ENCODE measurements at places on chromosomes 13 and 19.
A peak's percentile ranks its signal among the peaks of the same experiment; 100 is the strongest.

DNA sequence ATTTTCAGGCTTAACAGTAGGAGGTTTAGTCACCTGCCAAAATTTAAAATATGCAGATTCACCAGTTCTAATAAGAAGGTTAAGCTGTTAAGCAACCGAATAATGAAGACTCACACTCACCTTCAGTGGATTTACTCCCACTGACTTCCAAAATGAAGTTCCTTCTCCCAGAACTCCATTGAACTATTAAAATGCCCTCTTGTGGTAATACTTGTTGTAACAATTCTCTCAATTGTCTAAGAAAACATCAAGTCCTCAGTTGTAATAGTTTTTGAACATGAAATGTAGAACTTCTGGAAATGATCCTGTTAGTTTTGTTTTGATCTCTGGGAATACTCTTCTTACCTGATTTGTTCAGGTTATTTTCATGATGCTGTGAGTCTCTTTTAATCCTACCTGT, 522.0 kb upstream of the ATXN8OS start:
- DNase-seq = no peak
- H3K4me3 ChIP-seq = no peak overlapping the region
- H3K4me1 ChIP-seq = no peaks in the 10 kb centered on the region
- H3K27me3 ChIP-seq = no peaks in the 10 kb centered on the region
- no peaks in the 10 kb centered on the region for H3K36me3 ChIP-seq

GRCh38 chr13:97121894-97122293, 100.2 kb upstream of the MBNL2 start:
- H3K36me3 ChIP-seq = peaks cover 5% of the 10 kb centered on the region
- peaks cover 58% of the 10 kb centered on the region for H3K27me3 ChIP-seq
- no peak overlapping the region for H3K27ac ChIP-seq

DNA sequence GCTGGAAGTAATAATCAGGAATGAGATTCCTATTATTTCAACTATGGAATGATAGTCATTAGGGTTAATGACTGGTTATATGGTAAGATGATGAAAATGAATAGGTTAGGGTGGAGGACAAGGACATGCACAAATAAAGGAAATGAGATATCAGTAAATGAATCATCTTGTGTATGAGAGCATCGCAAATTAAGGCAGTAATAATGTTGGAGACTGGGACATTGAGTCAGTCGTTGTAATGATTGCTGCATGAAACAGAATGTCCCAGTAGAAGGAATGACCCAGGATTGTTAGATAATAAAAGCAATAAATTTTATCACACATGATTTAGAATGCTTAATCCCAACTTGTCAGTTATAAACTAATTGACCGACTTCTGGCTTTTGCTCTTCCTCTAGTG, 1733.7 kb upstream of the PCDH20 start:
- H3K4me1 ChIP-seq = no peaks in the 10 kb centered on the region
- no peaks in the 10 kb centered on the region for H3K27me3 ChIP-seq
- H3K36me3 ChIP-seq = no peaks in the 10 kb centered on the region
- H3K4me3 ChIP-seq = no peak overlapping the region

GRCh38 chr13:25177636-25178035, 5.5 kb upstream of the AMER2 start:
- no peaks in the 10 kb centered on the region for H3K4me1 ChIP-seq
- H3K27me3 ChIP-seq = peaks cover 95% of the 10 kb centered on the region
- no peak overlapping the region for H3K4me3 ChIP-seq
- no peak for DNase-seq
- no peak overlapping the region for H3K27ac ChIP-seq

- H3K4me1 ChIP-seq = no peaks in the 10 kb centered on the region
- DNase-seq = no peak
- H3K27ac ChIP-seq = no peak overlapping the region
- no peaks in the 10 kb centered on the region for H3K36me3 ChIP-seq
- H3K27me3 ChIP-seq = no peaks in the 10 kb centered on the region
Measured at GRCh38 chr13:22505489-22505888, 675.3 kb upstream of the SGCG start.

GRCh38 chr19:38199340-38199739, 24.7 kb downstream of the DPF1 start:
- no peak for DNase-seq
- no peak overlapping the region for H3K4me3 ChIP-seq
- no peaks in the 10 kb centered on the region for H3K27me3 ChIP-seq

GRCh38 chr19:33659835-33660234, 38.1 kb downstream of the CHST8 start:
- H3K4me3 ChIP-seq = no peak overlapping the region
- H3K4me1 ChIP-seq = no peaks in the 10 kb centered on the region
- no peaks in the 10 kb centered on the region for H3K36me3 ChIP-seq
- H3K27ac ChIP-seq = no peak overlapping the region

DNA sequence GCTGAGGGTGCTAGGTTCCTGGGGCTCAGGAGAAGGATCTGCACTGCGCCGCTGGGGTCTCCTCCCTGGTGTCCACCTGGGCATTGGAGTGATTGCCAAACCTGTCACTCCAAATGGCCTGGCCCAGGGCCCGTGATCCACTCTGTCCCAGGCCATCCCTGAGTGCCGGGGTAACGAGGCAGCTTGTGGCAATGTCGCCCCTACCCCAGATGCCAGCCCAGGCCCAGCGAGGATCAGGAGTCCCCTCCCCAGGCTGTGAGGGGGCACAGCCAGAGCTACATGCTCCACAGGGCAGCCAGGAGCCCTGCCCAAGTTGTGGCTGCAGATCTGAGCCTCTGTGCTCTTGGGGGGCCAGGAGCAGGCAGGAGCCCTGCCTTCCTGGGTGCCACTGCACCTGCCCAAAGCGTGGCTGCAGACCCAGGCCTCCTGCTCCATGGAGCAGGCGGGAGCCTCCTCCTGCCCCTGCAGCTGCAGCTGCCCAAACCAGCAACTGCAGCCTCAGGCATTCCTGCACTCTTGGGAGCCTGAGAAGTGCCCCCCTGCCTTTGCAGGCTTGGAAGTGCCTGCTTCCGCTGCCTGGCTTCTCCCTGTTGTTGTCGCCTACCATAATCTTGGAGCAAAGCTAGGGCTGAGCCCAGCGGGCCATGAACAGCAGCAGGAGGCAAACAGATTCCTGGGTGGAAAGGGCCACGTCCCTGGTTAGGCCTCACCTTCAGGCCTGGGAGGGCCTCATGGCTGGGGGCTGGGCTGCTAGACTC, 4.6 kb downstream of the IGFL4 start:
- no peaks in the 10 kb centered on the region for H3K36me3 ChIP-seq
- H3K27me3 ChIP-seq = peaks cover 79% of the 10 kb centered on the region
- no peak for DNase-seq
- no peak overlapping the region for H3K27ac ChIP-seq
- no peak overlapping the region for H3K4me3 ChIP-seq
- H3K4me1 ChIP-seq = no peaks in the 10 kb centered on the region

DNA sequence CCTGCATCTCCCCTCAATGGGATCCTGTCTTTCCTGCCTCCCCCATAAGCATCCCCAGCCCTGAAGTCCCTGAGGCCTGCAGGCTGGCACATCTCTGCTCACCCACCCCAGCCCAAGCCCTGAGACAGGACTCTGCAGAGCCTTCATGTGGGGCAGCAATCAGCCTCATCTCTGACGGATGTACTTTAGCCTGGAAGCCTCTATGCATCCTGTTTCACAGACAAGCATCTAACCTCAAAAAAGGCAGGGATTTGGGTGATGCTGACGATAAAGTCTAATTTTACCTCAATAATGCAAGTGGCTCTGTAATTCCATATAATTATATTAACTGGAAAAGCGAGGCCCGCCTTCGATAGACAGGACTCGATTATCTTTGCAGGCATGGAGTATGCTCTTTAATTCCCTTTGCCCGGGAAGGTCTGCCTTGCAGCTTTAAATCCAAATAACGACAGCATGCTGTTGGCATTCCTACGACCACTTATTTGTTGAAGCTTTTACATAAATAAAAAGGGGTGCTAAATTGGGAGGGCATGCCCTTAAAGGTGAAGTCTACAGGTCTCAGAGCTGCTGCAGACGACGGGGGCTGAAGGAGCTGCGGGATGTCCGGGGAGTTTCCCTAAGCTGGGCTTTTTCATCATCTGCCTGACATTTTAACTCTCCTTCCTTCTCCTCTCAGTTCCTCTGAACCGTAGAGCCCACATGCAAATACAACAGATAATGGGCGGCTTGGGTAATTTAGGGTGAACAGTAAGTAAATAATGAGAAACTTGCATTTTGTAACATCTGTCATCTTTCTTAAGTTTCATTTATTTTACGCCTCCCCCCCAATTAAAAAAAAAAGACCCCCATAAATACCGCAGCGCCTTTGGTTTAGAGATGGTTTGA, 211.5 kb downstream of the URI1 start:
- H3K4me3 ChIP-seq = no peak overlapping the region
- H3K27ac ChIP-seq = no peak overlapping the region
- peaks cover 28% of the 10 kb centered on the region for H3K27me3 ChIP-seq
- H3K4me1 ChIP-seq = no peaks in the 10 kb centered on the region
- no peak for DNase-seq

- H3K27me3 ChIP-seq = no peaks in the 10 kb centered on the region
- DNase-seq = no peak
Measured at GRCh38 chr19:4018140-4018613, 10.6 kb downstream of the PIAS4 start.

- no peaks in the 10 kb centered on the region for H3K27me3 ChIP-seq
- H3K36me3 ChIP-seq = peaks cover 72% of the 10 kb centered on the region
- no peaks in the 10 kb centered on the region for H3K4me1 ChIP-seq
- no peak for DNase-seq
- no peak overlapping the region for H3K4me3 ChIP-seq
- no peak overlapping the region for H3K27ac ChIP-seq
Measured at GRCh38 chr19:15251749-15252397, 19.6 kb upstream of the EPHX3 start.

DNA sequence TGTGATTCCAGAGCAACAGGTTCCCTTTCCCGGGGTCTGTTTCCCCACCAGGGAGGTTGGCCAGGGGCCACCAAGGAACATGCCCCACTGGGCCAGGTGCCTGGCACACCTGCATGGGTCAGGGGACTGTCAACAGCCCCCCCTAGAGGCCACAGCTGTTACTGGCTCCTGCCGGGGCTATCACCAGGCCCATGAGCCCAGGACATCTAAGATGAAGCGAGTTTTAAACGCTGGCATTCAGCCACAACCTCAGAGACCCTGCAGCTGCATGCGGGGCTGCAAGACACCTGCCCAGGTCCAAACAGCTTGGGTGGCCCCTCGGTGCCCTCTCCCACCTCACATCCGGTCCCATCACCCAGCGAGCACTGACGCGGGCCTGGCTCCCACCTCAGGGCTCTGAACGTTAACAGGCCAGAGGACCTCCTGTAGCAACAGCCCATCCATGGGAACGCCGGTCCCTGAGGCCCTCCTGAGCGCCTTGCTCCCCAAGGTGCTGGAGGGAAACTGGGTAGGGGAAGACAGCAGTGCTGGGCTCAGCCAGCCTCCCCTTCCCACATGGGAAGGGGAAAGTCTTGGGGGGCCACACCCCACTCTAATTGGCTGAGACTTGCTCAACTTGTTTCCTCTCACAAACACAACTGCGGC, 12.0 kb downstream of the KHSRP start:
- no peaks in the 10 kb centered on the region for H3K4me1 ChIP-seq
- H3K4me3 ChIP-seq = no peak overlapping the region
- peaks cover 46% of the 10 kb centered on the region for H3K36me3 ChIP-seq
- no peaks in the 10 kb centered on the region for H3K27me3 ChIP-seq

DNA sequence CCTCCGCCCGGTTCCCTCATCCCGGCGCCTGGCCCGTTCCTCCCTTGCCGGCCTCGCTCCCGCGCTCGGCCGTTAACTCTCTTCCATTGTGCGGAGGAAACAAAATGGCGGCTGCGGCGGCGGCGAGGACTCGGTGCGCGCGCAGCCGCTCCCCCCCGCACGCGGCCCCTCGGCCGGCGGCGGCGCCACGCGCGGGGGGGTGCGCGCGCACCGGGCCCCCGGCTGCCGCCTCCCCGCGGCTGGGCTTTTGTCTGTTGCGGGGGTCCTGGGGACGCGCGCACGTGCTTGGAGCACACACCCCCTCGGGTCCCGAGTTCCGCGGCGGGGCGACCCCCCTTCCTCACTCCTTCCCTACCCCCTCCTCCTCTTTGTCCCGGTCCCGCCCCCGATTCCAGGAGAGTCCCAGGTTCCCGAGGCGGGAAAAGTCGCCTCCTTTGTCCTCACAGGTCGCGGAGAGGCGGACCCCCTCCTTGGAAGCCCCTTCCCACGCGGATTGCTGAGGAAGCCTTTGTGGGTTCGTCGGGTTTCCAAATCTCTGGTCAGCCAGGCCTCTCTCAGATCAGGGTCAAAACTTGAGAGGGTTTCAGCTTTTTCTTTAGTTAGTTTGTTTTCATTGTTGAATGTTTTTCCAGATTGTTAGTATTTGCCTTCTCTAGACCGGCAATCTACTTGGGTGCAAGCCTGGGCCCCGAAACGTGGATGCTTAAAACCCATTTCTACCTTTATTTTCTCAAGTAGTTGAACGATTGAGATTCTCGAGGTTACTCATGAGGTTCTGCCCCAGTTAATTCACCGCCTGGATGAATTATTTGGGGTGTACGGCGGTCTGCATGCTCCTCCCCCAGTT, 687 bp downstream of the ILF3 start:
- H3K27me3 ChIP-seq = no peaks in the 10 kb centered on the region
- H3K27ac ChIP-seq = peak overlapping the region; percentile 99
- peaks cover 67% of the 10 kb centered on the region for H3K36me3 ChIP-seq
- peak overlapping the region; percentile 97 for H3K4me3 ChIP-seq
- peaks cover 42% of the 10 kb centered on the region for H3K4me1 ChIP-seq

DNA sequence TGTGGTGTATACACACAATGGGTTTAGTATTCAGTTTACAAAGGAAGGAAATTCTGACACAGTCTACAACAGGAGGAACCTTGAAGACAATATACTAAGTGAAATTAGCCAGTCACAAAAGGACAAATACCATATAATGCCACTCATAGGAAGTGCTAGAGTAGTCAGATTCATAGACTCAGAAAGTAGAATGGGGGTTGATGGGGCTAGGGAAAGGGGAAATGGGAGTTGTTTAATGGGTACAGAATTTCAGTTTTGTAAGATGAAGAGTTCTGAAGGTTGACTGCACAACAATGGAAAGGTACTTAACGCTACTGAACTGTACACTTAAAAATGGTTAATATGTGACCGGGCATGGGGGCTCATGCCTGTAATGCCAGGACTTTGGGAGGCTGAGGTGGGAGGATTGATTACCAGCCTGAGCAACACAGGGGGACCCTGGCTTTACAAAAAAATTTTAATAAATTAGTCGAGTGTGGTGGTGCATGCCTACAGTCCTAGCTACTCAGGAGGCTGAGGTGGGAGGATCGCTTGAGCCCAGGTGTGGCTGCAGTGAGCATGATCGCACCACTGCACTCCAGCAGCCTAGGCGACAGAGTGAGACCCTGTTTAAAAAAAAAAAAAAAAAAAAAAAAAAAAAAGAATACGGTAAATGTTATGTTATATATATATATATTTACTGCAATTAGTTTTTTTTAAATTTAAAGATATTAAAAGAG, 45.0 kb downstream of the SLC15A1 start:
- H3K36me3 ChIP-seq = no peaks in the 10 kb centered on the region
- H3K4me3 ChIP-seq = no peak overlapping the region
- no peak for DNase-seq
- peaks cover 56% of the 10 kb centered on the region for H3K27me3 ChIP-seq
- H3K4me1 ChIP-seq = peaks cover 3% of the 10 kb centered on the region
- no peak overlapping the region for H3K27ac ChIP-seq

DNA sequence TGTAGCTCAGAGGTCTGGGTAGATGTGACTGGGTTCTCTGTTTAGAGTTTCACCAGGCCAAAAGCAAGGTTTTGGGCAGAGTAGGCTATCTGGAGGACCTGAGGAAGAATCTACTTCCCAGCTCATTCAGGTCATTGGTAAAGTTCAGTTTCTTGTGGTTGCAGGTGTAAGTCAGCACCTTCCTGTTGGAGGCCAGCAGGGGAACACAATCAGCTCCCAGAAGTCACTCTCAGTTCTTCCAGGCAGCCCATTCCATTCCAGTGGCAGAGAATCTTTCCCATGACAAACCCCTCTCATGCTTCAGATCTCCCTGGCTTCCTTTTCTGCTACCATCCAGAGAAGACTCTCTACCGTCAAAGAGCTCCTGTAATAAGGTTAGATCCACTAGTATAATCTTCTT, 176.2 kb upstream of the UFM1 start:
- H3K36me3 ChIP-seq = no peaks in the 10 kb centered on the region
- no peak for DNase-seq
